Activated B cell treated with CpG ODN at 0.5 μM for 24 hours (primary cell): ENCODE measurements at places on chromosomes 11 and 22. TPM values are rescaled to one million over a fixed set of nuclear protein-coding genes. Genes with fewer than 3 reads are reported as not detected.
A peak's percentile ranks its signal among the peaks of the same experiment; 100 is the strongest.

DNA sequence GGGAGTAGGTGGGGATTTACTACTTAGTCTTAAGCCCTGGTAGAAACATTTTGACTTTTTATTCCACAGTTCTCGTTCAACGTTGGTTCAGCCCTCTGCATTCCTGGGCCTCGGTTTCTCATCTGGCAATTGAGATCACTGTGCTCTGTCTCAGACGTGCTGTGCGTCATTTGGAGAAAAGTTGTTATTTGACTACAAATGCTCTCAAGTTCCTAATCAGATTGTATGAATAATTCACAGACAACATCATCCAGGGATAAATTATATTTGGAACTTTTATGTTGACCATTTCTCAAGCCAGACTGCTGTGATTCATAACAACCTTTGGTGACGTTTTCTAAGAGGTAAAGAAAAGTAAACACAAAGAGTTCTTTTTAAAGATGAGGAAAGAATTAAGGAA lies 69.2 kb downstream of the BLID start:
- no peak for DNase-seq

DNA sequence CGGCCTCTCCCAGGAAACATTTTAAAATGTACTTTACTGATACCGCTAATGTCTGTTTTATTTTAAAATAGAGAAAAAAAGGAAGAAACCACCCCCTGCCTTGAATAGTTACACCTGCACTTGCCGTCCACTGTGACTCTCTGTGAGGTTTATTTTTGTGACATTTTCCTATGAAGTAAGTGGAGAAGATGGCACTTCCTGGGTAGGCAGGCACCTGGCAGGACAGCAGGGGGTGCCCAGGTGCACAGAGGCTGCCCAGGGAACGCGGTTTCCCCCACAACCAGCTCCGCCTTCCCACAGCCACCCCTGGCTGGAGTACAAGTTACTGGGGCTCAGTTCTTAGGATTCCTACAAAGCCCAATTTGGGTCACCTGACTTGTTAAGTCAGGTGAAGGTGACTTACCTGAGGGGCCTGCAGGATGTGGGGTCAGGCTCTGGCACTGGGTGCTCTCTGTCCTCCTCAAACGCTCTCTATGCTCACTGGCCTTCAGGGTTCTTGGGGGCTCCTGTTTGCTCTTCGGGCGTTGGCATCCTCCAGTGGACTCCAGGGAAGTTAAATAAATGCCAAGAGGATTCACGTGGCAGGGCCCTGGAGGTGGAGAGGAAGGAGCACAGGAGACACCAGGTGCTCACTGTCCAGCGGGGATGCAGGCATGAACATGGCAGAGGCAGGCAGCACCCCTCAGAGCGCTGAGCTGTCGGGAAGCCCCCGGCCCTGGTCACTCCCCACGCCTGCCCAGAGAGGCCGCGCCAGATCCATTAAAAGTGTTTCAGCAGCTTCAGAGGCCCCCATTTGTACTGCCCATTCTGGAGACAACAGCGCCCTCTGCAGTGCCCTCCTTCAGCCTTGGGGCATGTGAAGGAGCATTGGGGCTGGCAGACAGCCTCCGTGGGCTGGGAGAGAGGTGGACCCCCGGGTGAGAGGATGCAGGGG lies 1021.2 kb downstream of the TBC1D22A start:
- DNase-seq = no peak

DNA sequence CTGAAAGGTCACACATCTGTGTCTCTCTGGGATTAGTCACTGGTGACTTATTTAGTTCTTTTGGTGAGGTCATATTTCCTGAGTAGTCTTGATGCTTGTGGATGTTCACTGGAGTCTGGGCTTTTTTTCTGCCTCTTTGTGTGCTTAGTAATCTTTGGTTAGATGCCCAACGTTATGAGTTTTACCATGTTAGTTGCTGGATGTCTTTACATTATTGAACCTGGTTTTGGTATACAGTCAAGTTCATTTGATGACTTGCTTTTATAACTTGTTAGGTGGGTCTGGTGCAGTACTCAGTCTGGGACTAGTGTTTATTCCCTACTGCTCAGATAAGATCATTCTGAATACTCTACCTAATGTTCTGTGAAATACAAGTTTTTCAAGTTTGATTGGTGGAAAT lies 26.2 kb upstream of the SLC37A2 start:
- DNase-seq = no peak

DNA sequence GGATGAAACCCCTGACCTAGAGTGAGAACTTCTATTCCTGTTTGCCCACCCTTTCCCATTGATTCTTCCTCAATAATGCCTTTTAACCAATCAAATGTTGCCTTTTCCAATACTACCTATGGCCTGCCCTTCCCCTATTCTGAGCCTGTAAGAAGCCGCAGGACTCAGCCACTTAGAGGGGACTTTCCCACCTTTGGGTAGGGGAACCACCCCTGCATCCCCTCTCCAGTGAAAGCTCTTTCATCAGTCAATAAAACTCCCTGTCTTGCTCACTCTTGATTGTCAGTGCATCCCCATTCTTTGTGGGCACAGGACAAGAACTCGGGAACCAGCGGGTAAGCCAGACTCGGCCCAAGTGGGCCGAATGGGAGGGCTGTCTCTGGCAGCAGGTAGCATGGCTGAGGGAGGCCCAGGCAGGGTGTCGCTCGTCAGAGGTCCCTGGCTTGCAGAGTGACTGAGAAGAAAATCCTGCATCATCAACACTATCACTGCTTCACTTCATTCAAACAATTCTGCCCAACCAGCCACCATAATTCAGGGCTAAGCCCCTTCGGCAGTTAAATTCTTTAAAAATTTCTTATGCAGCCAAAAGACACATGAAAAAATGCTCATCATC lies 30.4 kb downstream of the LDHAL6A start:
- DNase-seq = peak; percentile 20

CRYBB2 gene
- not detected in 2 replicates for total RNA-seq

DNA sequence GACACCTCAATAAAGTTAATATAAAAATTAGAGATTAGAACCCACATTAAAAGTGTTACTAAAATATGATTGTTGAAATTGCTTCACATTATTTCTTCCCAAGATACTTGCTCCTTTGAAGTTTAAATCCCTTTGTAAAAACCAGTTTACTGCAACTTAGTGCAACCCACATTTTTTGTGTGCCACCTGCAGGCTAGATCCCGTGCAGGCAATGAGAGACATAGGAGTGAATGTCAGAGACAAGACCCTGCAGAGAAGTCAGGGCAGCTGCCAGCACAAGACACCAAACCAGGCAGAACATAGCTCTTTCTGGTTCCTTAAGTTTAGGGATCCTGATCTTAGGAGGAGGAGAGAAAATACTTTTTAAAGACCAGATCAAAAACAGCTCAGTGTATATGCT lies 142.8 kb upstream of the MTNR1B start:
- no peak for DNase-seq

- no peak for DNase-seq
These were observed 29.0 kb downstream of the ARVCF start for GRCh38 chr22:19987394-19988306.
